ENCODE measurements at places on chromosomes 12 and 14.

DNA sequence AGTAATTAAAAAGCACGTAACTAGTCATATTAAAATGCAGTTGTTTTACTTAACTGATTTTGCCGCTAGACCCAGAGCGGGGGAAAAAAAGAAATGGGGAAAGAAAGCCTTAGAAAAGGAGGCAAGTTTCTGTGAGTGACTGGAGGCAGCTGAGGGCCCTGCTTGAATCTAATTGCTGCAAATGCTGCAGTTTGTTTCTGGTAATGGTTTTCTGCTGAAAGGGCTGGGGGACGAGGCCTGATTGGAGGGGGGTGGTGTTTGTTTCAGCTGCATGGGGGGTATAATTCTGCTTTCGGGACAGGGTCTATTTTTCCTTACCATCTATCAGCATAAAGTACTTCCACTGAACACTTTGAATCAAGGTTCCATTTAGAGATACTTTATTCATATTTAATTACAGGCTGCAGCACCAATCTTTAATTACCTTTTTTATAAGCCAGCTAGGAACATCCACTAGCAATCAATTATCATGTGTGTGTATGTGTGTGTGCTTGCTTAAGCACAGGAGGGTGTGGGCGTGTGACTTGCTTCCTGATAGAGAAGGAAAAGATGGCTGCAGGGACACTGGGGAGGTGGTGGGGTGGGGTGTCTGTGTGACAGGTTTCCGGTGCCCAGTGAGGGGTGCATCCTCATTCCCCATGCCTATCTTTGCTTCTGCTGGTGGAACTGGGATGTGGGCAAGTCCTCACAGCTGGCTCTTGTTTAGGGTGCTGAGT is 83.4 kb downstream of the ADCK1 start:
- no peak for DNase-seq

DNA sequence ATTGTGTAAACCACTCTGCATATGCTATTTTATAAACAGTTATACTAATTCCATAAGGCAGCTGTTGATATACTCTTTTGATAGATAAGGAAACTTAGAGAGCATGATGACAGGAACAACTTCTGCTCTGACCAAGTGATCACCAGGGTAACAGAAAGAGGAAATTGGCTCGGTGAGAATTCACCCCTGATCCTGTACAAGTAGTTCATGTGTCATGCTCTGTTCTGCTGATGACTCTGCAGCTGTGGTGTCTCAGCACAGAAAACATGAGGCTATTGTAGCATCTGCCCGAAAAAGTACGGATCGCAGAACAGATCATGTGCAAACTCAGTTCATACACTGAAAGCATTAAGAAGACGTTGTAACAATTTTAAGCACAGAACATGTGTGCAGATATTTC is 345.0 kb downstream of the LRIG3 start:
- no peak for DNase-seq

- no peak for DNase-seq
Observed at GRCh38 chr12:3531496-3531895, 40.5 kb downstream of the PRMT8 start.

- no peak for DNase-seq
Observed at GRCh38 chr12:3632754-3633153, 120.2 kb downstream of the CRACR2A start.

GRCh38 chr12:28369483-28369882 is 179.2 kb downstream of the CCDC91 start:
- no peak for DNase-seq

DNA sequence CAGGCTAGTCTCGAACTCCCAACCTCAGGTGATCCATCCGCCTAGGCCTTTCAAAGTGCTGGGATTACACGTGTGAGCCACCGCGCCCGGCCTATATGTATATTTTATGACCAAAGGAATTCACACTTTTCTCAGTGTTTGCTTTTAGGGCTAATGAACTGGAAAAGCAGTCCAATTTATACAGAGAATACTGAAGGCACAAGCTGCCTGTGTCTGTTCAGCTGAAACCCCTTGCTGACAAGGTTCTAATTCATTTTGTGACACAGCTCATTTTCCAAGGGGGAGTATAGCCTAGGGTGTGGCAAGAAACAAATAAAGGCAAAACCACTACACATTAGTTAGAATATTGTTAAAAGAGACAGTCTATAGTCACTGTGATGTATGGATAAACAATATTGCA is 18.3 kb upstream of the NEMF start:
- DNase-seq = no peak

DNA sequence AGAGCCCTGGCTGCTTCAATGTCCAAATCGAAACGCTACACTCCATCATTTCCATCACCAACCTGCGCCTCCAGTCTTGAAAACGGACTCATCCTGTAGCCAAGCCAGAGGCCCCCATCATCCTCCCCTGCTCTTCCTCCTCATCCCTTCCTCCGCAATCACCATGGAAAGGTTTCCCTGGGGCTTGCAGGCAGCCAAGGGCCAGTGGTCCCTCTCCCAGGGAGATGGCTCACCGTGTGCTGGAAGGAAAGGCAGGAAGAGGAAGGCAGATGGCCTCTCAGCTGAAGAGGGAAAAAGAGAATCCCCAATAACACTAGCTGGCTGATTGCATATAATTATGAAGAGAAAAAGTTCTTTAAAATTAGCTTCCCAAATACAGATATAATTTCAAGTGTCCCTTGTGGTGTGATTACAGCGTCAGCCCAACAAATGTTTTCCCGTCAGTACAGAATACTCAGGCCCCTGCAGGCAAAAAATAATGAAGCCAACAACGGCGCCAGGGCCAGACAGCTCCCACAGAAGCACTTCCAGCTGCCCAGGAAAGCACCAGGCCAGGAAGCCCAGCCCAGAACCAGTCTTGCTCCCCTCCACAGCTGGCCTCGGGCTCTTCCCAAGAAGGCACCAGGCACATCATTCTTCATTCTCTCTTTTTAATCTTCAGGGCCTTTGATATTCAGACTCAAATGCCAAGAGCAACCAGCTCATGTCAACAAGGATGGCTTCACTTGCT is 24.7 kb downstream of the ITPK1 start:
- no peak for DNase-seq

- no peak for DNase-seq
Observed at GRCh38 chr12:100572184-100572583, 1.3 kb upstream of the GAS2L3 start.

GRCh38 chr14:22112004-22112403 is 438.4 kb upstream of the OR4E1 start:
- DNase-seq = no peak

- DNase-seq = no peak
Observed at GRCh38 chr12:78651755-78652154, 212.8 kb upstream of the SYT1 start.

- no peak for DNase-seq
Observed at GRCh38 chr14:103973354-103973753, 31.0 kb upstream of the RD3L start.

- no peak for DNase-seq
Observed at GRCh38 chr12:2250797-2251196, 198.0 kb downstream of the CACNA1C start.

DNA sequence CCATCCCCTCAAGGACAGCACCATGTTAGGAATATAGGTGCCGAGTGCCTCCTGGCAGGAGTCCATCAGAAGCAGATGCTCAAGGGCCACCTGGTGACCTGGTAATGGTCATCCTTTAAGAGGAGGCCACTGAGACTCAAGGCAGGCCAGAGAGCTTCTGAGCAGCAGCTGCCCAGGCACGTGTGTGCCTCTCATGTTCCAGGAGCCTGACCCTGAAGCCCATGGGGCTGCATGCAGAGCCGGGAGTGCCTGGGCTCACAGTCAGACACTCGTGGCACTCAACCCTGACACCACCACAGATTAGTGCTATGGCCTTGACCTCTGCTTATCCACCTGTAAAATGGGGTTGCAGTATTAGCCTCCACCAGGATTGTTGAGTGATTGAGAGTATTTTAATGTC is 45.6 kb downstream of the C14orf132 start:
- DNase-seq = no peak

- no peak for DNase-seq
Observed at GRCh38 chr14:68486033-68486732, 306.7 kb downstream of the ZFP36L1 start.

- DNase-seq = no peak
Observed at GRCh38 chr12:70826156-70826555, 94.4 kb downstream of the PTPRR start.

DNA sequence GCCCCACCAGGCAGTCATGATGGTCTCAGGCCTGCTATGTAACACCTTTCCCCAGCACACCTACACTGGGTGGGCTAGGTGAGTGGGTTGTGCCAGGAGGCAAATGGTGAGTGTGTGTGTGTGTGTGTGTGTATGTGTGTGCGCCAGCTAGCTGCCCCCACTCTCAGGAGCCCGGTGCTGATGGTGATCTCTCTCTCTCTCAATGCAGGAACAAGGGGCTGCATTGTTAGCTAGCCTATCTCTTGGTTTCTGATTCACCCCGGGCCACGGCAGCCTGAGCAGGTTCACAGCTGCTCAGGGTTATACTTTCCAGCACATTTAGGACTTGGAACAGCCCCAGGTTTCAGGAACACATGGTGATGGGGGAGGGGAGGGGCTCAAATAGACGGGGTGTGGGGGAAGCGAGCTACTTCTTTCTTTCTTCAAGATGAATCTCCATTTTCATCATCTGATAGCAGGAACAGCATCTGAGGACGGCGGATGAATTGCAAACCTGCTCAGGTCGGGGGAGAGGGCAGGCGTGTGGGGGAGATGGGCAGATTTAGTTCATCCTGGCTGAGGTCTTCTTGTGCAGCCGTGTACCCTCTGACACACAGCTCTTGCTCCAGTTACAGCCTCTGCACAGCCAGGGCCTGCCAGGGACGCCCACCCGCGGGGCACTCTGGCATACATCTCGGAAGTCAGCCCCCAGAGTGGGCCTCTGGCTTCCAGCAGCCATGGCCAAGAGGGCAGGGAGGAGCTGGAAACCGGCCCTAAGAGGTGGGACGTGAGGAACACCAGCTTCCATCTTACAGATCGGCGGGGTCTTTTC is 137.6 kb downstream of the ZFP36L1 start:
- DNase-seq = no peak

DNA sequence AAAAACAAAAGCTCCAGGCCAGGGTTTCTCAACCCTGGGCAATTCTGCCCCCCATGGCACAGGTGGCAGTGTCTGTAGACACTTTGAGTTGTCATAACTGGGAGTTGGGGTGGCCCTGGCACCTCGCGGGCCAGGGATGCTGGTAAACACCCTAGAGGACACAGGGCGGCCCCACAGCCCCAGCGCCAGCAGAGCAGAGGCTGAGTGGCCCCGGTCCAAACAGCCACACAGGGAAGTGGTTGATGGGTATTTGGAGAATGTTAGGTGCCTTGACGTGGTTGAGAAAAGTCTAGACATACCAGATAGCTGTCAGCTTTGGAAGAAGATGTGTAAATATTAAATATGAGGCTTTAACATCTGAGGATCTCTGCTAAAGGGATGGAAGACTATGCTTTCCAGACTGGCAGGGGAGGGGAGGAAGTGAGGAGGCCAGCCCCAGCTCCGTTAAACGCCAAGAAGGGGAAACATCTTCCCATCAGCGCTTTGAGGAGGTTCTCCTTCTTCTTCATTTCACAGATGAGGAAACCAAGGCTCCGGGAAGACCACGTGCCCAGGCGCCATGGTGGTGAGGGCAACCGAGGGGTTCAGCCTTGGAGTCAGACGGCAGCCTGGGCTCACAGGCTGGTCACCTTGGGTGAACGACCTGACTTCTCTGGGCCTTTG is 103.7 kb downstream of the SCARB1 start:
- no peak for DNase-seq
